ENCODE measurements at places on chromosomes 3 and 15. TPM values are rescaled to one million over a fixed set of nuclear protein-coding genes. Genes with fewer than 3 reads are reported as not detected.
A peak's percentile ranks its signal among the peaks of the same experiment; 100 is the strongest.

Gene TUSC7
- total RNA-seq: not detected

Gene ANKDD1A
- 14.2 TPM for total RNA-seq

Gene IL16
- 0.65 TPM for total RNA-seq

DNA sequence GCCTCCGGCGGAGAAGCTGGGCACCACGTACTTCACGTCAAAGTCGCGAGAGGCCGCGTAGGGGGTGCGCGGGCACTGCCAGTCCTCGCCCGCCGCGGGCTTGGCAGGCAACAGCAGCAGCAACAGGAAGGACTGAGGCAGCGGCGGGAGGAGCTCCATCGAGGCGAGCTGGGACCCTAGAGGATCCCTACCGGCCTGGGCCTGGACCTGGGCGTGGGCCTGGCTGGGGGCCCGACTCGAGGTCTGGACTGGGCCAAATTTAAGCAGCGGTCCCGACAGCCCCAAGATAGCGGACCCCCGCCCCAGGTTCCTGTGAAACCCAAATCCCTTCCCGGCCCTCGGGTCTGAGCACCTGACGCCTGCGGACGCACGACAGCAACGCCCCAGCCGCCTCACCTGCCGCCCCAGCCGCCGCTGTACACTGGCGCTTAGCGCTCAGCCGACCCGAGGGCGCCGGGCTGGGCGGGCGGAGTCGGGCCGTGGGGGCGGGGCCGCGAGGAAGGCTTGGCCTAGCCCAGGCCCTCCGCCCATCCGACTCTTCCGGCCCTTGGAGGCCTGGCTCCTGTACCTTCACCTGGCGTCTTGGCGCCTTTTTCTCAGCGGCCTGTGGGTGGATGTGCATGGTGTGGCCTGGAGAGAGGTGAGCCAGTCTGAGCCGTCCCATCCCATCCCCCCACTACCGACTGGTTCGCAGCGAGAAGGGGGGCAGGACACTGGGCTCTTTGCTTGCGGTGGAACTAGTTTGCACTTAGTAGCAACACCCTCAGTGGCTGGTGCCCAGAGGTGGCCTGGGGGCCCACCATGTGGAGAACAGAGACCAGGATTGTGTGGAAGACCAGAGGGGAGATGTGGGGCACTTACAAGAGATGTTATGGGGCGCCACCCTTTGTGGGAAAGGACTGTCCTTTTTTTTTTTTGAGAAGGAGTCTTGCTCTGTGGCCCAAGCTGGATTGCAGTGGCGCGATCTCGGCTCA lies at the start of gene MST1R:
Gene MST1R (minus strand): TSS at position 423 of the 974 bp plus-strand sequence. CDS start 264 bp downstream, at position 159.
- H3K4me3 ChIP-seq: peak within 1 kb of the TSS; percentile 87
- DNase-seq: peak; percentile 98
- no peaks in the 10 kb centered on the region for H3K36me3 ChIP-seq
- H3K4me1 ChIP-seq: peaks cover 53% of the 10 kb centered on the region

DNA sequence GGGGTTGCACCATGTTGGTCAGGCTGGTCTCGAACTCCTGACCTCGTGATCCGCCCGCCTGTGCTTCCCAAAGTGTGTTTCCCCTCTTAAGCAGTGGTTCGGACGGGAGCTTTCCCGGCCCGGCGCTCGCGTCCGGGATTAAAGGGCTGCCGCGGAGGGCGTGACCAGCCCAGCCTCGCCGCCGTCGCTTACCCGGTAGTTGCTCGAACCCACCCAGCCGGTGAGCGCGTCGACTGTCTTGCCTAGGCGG lies 513 bp downstream of the CLASP2 start:
- no peaks in the 10 kb centered on the region for H3K4me1 ChIP-seq
- DNase-seq: no peak
- H3K27me3 ChIP-seq: no peaks in the 10 kb centered on the region
- H3K4me3 ChIP-seq: peak overlapping the region; percentile 71
- no peaks in the 10 kb centered on the region for H3K36me3 ChIP-seq
- H3K27ac ChIP-seq: peak overlapping the region; percentile 39

DNA sequence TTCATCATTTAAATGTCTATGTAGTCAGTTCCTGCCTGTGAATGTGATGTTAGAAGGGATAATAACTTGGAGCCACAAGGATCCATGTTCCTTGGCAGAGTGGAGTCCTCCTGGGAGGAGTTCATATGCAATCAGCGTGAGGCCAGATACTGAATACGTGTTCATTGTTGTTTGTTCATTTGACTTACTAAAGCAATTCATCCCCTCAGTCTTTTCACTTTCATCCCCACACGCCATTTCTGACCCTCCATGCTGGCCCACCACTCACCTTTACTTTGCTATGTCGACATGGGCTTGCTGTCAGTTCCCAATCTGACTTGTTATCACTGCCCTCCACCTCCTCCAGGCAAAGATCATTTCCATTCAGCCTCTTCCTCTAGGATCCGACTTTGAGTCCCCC lies 91.8 kb downstream of the SSR3 start:
- H3K27me3 ChIP-seq: no peaks in the 10 kb centered on the region
- no peaks in the 10 kb centered on the region for H3K36me3 ChIP-seq
- no peak for DNase-seq
- H3K27ac ChIP-seq: no peak overlapping the region

- H3K27me3 ChIP-seq: no peaks in the 10 kb centered on the region
- H3K4me3 ChIP-seq: no peak overlapping the region
- H3K36me3 ChIP-seq: no peaks in the 10 kb centered on the region
- H3K27ac ChIP-seq: no peak overlapping the region
Observed at GRCh38 chr3:178270838-178271237, 265.4 kb upstream of the KCNMB2 start.

- no peaks in the 10 kb centered on the region for H3K36me3 ChIP-seq
- H3K4me1 ChIP-seq: no peaks in the 10 kb centered on the region
- H3K27me3 ChIP-seq: no peaks in the 10 kb centered on the region
- H3K4me3 ChIP-seq: no peak overlapping the region
- no peak for DNase-seq
Observed at GRCh38 chr3:64645243-64645642, 42.6 kb downstream of the ADAMTS9 start.

GRCh38 chr3:177429771-177430170 lies 232.5 kb upstream of the TBL1XR1 start:
- DNase-seq: no peak
- no peak overlapping the region for H3K27ac ChIP-seq
- H3K4me1 ChIP-seq: no peaks in the 10 kb centered on the region
- H3K4me3 ChIP-seq: no peak overlapping the region
- no peaks in the 10 kb centered on the region for H3K27me3 ChIP-seq

Gene MORC1
- total RNA-seq: not detected

DNA sequence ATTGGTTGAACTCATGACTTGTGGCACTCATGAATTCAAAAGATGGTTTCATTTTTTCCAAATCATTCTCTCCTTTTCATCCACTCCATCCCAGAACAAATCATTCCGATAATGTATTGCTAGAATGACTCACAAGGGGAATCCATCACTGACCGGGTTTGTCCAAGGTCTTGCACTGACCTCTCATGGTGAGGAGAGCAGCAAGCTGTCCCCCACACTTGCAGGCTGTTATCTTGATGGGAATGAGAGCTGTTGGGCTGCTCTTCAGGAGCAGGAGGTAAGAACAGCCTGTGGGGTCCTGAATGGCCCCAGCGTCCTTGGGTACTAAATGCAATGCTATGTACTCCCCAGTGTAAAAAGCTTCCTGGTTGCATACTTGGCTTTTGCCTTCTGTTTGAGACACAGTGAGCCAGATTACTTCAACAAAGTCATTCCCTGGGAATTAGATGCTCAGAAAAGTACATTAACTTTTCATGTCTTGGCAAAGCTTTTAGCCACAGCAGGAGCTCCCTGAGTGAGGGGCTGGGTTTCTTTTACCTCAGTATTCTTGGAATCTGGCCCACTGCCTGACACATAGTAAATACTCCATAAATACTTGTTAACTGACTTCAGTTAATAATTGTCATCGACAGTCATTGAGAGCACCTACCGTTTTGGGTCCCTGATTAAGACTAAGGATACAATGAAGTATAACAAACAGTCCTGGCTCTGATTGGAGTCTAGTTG lies 24.1 kb downstream of the CCNL1 start:
- no peaks in the 10 kb centered on the region for H3K27me3 ChIP-seq
- no peak overlapping the region for H3K4me3 ChIP-seq
- no peak for DNase-seq
- H3K4me1 ChIP-seq: peaks cover 35% of the 10 kb centered on the region
- no peak overlapping the region for H3K27ac ChIP-seq

GRCh38 chr3:31542246-31542645 lies 9.5 kb downstream of the STT3B start:
- H3K36me3 ChIP-seq: no peaks in the 10 kb centered on the region
- H3K4me3 ChIP-seq: no peak overlapping the region
- no peaks in the 10 kb centered on the region for H3K4me1 ChIP-seq
- H3K27ac ChIP-seq: no peak overlapping the region
- H3K27me3 ChIP-seq: no peaks in the 10 kb centered on the region
- DNase-seq: no peak

Gene BMF
- total RNA-seq: 11.0 TPM

Gene CPNE9
- total RNA-seq: not detected

DNA sequence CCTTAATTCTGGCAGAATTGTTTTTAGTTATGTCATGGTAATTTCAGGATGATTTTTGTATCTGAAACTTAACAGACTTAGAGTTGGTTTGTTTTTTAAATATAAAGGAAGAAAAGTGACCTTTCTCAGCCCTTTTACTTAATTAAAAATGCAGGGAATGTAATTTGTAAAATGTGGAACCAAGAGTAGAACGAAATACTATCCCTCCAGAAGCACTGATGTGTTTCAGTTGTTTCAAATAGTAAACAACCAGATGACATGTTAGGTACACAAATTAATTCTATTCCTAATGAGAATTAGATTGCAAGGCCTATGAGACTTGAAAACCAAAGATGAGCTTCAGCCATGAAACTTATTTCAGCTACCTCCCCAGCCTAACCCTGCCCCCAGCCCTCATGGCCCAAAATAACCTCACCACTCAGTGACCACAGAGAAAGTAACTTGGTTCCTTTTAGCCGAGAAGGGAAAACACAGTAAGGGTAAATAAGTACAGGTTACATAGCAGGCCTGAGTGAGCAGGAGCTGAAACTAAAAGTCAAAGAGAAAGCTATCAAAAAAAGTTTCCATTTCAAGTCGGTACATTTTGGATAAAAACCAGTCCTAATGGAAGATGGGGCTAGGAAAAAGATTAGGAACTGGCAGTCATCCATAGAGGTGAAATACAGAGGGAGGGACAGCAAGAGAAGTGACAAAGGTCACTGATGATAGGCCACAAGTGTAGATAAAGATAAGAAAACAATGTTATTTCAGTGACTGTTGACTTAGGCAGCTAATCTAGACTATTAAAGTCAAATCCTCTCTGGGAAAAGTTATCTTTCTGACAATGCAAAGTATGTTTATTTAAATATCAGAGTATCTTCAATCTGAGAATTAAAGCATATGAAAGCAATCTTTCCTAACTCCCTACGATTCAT lies 23.2 kb downstream of the SENP8 start:
- H3K4me3 ChIP-seq: no peak overlapping the region
- no peak for DNase-seq
- H3K36me3 ChIP-seq: no peaks in the 10 kb centered on the region
- H3K27me3 ChIP-seq: no peaks in the 10 kb centered on the region

Gene CNTN4
- not detected for total RNA-seq

GRCh38 chr3:62688050-62688449 lies 187.2 kb downstream of the CADPS start:
- no peak for DNase-seq
- no peak overlapping the region for H3K4me3 ChIP-seq
- H3K4me1 ChIP-seq: no peaks in the 10 kb centered on the region
- no peak overlapping the region for H3K27ac ChIP-seq
- H3K27me3 ChIP-seq: no peaks in the 10 kb centered on the region

GRCh38 chr15:42491539-42492225 lies 741 bp upstream of the ZNF106 start:
- H3K27ac ChIP-seq: peak overlapping the region; percentile 86
- peak overlapping the region; percentile 70 for H3K4me3 ChIP-seq
- H3K4me1 ChIP-seq: peaks cover 22% of the 10 kb centered on the region
- H3K36me3 ChIP-seq: no peaks in the 10 kb centered on the region

GRCh38 chr3:48997714-48998637 lies 7.9 kb downstream of the P4HTM start:
- H3K4me3 ChIP-seq: no peak overlapping the region
- H3K4me1 ChIP-seq: no peaks in the 10 kb centered on the region
- H3K36me3 ChIP-seq: no peaks in the 10 kb centered on the region
- no peak overlapping the region for H3K27ac ChIP-seq
- no peaks in the 10 kb centered on the region for H3K27me3 ChIP-seq
- no peak for DNase-seq

DNA sequence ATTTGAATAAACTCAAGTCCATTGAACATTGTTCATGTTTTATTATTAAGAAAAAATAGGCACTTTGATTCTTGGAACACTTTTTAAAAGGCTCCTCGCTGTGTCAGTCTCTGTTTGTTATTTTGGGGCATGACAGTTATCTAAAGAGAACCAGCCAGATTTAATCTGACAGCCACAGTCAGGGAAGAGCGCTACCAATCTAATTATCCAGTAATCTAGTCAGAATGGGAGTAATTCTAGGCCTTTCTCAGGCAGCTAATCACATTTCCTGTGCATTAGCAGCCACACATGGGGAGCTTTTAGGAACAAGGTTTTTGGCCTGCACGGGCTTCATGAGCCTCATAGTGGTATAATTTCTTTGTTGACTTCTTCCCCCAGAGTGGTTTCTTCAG lies 362.2 kb downstream of the RBMS3 start:
- no peak for DNase-seq
- H3K4me3 ChIP-seq: no peak overlapping the region
- no peaks in the 10 kb centered on the region for H3K36me3 ChIP-seq
- no peaks in the 10 kb centered on the region for H3K4me1 ChIP-seq

DNA sequence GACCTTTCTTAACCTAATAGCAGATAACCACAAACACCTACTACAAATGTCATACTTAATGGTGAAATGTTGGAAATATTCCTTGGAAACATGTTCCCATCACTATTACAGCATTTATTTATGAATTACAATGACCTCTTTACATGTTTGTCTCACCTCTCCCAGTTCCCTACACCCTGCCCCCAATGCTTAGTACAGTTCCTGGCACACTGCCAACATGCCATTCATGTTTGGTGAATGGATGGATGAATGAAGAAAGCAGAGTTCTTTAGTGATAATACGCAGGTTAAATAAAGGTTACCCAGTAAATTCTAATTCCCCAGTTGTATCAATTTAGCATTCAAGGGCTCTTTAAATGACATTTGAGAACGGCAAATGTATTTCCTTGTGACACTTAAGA lies 259.9 kb upstream of the ATP11B start:
- H3K4me3 ChIP-seq: no peak overlapping the region
- H3K36me3 ChIP-seq: no peaks in the 10 kb centered on the region
- no peak for DNase-seq
- no peaks in the 10 kb centered on the region for H3K27me3 ChIP-seq
- no peak overlapping the region for H3K27ac ChIP-seq
- peaks cover 11% of the 10 kb centered on the region for H3K4me1 ChIP-seq

GRCh38 chr3:120796976-120797375 lies 54.4 kb downstream of the GTF2E1 start:
- no peak overlapping the region for H3K4me3 ChIP-seq
- no peaks in the 10 kb centered on the region for H3K36me3 ChIP-seq
- no peaks in the 10 kb centered on the region for H3K27me3 ChIP-seq
- no peaks in the 10 kb centered on the region for H3K4me1 ChIP-seq

Gene RTP1
- not detected for total RNA-seq
